ENCODE measurements at places on chromosomes 1 and 21. TPM values are rescaled to one million over a fixed set of nuclear protein-coding genes. Genes with fewer than 3 reads are reported as not detected.

The HHIPL2 gene
- total RNA-seq: 0.26 TPM

The LIPI gene
- not detected for total RNA-seq

GRCh38 chr1:58717979-58718378, 18.1 kb upstream of the MYSM1 start:
- peak; percentile 55 for DNase-seq

DNA sequence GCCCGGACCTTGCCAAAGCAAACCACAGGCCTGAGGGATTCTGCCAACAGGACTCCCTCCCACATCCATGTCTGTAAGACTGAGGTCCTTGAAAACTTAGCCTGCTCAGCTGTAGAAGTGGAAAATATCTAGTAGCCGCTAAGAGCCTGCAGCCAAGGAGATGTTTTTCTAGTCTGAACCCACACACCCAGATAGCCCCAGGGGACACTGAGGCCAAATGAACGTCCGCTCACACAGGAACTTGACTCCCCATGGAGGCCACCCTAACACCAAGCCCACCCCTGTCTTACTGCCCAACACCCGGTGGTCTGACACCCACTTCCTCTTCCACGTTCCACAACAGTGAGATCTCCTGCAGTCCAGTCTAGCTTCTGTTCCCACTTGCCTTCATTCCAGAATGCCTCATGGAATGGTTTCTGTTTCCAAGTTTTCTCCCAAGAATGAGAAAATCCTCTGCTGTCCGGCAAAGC, 174.8 kb downstream of the PLPP3 start:
- DNase-seq: no peak

DNA sequence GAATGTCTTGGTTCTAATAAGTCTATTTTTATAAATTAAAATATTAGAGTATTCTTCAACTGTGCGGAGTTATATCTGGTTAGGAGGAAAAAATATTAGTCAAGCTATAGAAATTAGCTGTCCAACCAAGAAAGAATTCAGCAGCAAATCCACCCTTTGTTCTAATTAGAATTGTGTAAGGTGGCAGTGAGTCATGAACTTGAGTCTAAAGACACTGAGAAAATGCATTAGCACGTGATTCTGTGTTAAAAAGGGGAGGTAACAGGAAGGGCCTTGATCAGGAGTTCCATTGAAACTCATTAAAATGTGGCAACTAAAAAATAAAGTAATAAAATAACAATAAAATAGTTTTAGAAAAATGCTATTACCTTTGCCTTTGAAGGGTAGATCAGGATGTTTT, 398.2 kb upstream of the RGS18 start:
- no peak for DNase-seq

DNA sequence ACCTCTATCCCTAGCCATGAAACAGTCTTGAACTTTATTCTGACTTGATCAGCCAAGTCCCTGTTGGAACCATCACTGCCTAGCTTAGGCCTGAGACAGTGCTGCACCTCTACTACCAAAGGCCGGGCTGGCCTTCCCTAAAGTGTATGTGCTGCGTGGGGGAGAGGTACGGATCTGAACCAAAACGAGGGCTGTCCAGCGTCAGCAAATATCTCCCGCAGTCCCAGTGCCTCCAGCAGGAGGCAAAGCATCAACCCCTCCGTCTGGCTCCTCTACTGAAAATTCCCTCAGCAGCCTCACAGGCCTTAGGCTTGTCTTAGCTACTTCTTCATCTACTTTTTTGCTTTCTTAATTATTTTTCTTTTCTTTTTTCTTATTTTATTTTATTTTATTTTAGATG, 33.3 kb upstream of the KIF26B start:
- no peak for DNase-seq

All from CD4-positive, alpha-beta memory T cell (primary cell).